ENCODE measurements at places on chromosomes 12 and 14. TPM values are rescaled to one million over a fixed set of nuclear protein-coding genes. Genes with fewer than 3 reads are reported as not detected.
A peak's percentile ranks its signal among the peaks of the same experiment; 100 is the strongest.

The COX8C gene
- total RNA-seq: not detected

The RAD9B gene
- 0.23 TPM for total RNA-seq

The AP4S1 gene
- 3.0 TPM for total RNA-seq

The CISTR gene
- not detected for total RNA-seq

The TAS2R30 gene
- 5.7 TPM for total RNA-seq

The MYRFL gene
- total RNA-seq: not detected

The TGFB3 gene
- total RNA-seq: 10.5 TPM

The ZDHHC22 gene
- not detected for total RNA-seq

The TEX52 gene
- not detected for total RNA-seq

The ACSM4 gene
- total RNA-seq: not detected

DNA sequence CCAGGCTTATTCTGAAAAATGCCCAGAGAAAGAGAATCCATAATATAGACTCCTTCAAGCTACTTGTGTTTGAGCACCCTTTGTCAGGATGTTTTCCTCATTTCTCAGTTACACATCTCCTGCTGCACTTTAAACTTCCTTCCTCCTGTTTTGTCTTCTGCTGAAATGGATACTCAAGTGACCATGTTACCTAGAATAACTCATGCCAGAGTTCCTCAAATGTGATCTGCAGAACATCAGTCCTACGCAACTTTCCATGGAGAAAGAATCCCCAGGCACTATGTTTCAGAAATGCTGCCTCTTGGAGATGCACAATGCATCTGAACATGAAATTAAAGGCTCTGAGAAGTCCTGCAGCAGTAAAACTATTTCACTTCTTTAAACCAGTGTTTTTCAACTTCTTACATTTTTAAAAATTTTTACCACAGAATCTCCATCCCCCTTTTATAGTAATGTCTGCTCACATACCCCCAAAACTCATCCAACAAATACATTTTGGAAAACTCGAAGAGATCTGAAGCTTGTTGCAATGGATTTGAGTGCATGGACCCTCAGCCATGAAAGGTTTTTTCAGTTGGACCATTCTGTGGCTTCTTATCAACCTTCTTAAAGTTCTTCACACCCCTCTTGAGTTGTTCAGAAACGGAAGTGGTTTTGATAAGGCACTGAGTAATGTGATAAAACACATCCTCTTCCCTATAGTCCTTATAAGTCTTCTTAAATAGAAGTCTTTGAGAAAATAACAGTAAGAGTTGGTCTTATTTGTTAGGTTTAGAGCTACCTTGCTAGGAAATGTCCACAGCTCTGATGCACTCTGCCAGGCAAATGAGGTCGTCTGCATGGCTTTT, 84.5 kb upstream of the KCNA1 start:
- H3K27me3 ChIP-seq: peaks cover 77% of the 10 kb centered on the region
- H3K4me1 ChIP-seq: no peaks in the 10 kb centered on the region
- H3K4me3 ChIP-seq: no peak overlapping the region
- H3K36me3 ChIP-seq: no peaks in the 10 kb centered on the region
- DNase-seq: no peak

- no peak overlapping the region for H3K27ac ChIP-seq
- no peak for DNase-seq
- H3K4me1 ChIP-seq: peaks cover 62% of the 10 kb centered on the region
These were observed 1.2 kb downstream of the REM2 start for GRCh38 chr14:22884076-22884737.

GRCh38 chr12:68106160-68106559, 53.4 kb downstream of the IFNG start:
- no peak overlapping the region for H3K27ac ChIP-seq
- H3K4me1 ChIP-seq: no peaks in the 10 kb centered on the region
- H3K27me3 ChIP-seq: no peaks in the 10 kb centered on the region
- H3K4me3 ChIP-seq: no peak overlapping the region
- no peaks in the 10 kb centered on the region for H3K36me3 ChIP-seq

- no peak overlapping the region for H3K27ac ChIP-seq
- DNase-seq: peak; percentile 19
- no peak overlapping the region for H3K4me3 ChIP-seq
- H3K36me3 ChIP-seq: no peaks in the 10 kb centered on the region
These were observed 33.0 kb downstream of the FOXN3 start for GRCh38 chr14:89384023-89384422.

DNA sequence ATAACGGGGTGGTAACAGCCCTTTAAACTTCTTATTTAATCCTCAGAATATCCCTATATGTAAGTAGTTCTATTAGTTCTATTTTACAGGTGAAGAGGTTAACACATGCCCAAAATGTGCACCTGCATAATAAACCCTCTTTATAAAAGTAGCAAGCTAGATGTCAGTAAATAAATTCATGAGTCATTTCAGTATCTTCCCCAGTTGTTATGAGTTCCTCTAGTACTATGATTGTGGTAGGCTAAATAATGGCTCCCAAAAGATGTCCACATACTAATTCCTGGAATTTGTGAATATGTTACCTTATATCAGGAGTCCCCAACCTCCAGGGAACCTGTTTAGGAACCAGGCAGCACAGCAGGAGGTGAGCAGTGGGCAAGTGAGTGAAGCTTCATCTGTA, 106.5 kb downstream of the TMTC3 start:
- no peaks in the 10 kb centered on the region for H3K4me1 ChIP-seq
- DNase-seq: no peak
- H3K4me3 ChIP-seq: no peak overlapping the region
- H3K36me3 ChIP-seq: no peaks in the 10 kb centered on the region

DNA sequence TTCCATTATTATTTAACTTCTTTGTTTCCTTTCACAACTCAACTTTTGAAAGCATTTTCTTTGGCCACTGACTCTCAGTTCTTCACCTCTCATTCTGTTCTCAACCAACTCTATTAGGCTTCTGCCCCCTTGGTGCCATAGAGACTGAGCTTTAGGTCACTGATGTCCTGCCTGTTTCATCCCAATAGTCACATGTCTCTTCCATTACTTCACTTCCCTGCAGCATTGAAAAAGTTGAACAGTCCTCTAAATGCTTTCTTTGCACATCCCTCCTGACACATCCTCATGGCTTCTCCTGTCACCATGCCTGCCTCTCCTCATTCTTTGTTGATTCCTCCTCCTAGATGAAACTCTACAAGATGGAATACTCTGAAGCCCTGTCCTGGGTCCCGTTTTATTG, 2.7 kb downstream of the CLEC12A start:
- no peak for DNase-seq
- H3K36me3 ChIP-seq: no peaks in the 10 kb centered on the region
- H3K4me1 ChIP-seq: no peaks in the 10 kb centered on the region
- H3K27me3 ChIP-seq: no peaks in the 10 kb centered on the region
- H3K4me3 ChIP-seq: no peak overlapping the region

GRCh38 chr14:34989762-34990161, 7.0 kb downstream of the SRP54 start:
- H3K4me3 ChIP-seq: no peak overlapping the region
- no peaks in the 10 kb centered on the region for H3K36me3 ChIP-seq
- no peak for DNase-seq

- H3K4me1 ChIP-seq: no peaks in the 10 kb centered on the region
- no peak overlapping the region for H3K4me3 ChIP-seq
- H3K36me3 ChIP-seq: peaks cover 58% of the 10 kb centered on the region
- no peak for DNase-seq
These were observed 8.0 kb downstream of the PXMP2 start for GRCh38 chr12:132695431-132695830.

- H3K27ac ChIP-seq: no peak overlapping the region
- DNase-seq: no peak
- no peaks in the 10 kb centered on the region for H3K36me3 ChIP-seq
- no peak overlapping the region for H3K4me3 ChIP-seq
These were observed 1097.3 kb downstream of the SLC16A7 start for GRCh38 chr12:60693019-60693626.

DNA sequence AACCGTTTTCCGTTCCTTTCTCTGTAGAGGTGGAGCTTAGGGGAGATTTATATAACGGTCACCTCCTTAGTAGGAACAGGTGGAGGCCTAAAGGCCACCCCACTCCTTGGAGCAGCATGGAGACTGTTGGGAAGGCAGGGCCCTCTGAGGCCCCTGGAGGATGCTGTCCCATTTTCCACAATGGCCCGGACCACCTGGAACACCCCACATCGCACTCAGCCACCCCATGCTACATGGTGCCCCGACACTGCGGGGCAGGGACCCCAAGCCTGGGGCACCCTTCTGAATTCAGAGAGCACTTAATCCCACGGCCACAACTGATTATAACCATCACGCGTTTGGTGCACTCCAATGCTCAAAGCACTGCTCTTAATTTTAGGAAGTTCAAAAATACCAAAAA, 41.4 kb downstream of the C14orf132 start:
- no peaks in the 10 kb centered on the region for H3K27me3 ChIP-seq
- no peaks in the 10 kb centered on the region for H3K36me3 ChIP-seq
- DNase-seq: no peak
- no peak overlapping the region for H3K4me3 ChIP-seq

- no peak overlapping the region for H3K4me3 ChIP-seq
- H3K4me1 ChIP-seq: no peaks in the 10 kb centered on the region
- no peaks in the 10 kb centered on the region for H3K27me3 ChIP-seq
- no peaks in the 10 kb centered on the region for H3K36me3 ChIP-seq
These were observed 382.1 kb downstream of the TMEM121 start for GRCh38 chr14:105908481-105908911.

DNA sequence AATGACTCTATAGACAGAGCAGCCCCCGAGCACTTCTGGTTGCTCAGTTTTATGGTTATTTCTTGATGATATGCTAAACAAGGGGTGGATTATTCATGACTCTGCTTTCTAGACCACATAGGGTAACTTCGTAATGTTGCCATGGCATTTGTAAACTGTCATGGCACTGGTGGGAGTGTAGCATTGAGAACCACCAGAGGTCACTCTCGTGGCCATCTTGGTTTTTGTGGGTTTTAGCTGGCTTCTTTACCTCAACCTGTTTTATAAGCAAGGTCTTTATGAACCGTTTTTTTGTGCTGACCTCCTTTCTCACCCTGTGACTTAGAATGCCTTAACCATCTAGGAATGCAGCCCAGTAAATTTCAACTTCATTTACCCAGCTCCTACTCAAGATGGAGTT, 1036.2 kb upstream of the FLRT2 start:
- no peaks in the 10 kb centered on the region for H3K36me3 ChIP-seq
- DNase-seq: no peak
- no peak overlapping the region for H3K27ac ChIP-seq

GRCh38 chr14:85752175-85752574, 222.2 kb downstream of the FLRT2 start:
- H3K27me3 ChIP-seq: no peaks in the 10 kb centered on the region
- H3K27ac ChIP-seq: no peak overlapping the region
- no peaks in the 10 kb centered on the region for H3K4me1 ChIP-seq
- H3K4me3 ChIP-seq: no peak overlapping the region

- H3K27ac ChIP-seq: peak overlapping the region; percentile 77
- no peak overlapping the region for H3K4me3 ChIP-seq
- peaks cover 34% of the 10 kb centered on the region for H3K4me1 ChIP-seq
- no peak for DNase-seq
- no peaks in the 10 kb centered on the region for H3K36me3 ChIP-seq
- H3K27me3 ChIP-seq: no peaks in the 10 kb centered on the region
These were observed 786 bp upstream of the PFKM start for GRCh38 chr12:48118284-48118871.

DNA sequence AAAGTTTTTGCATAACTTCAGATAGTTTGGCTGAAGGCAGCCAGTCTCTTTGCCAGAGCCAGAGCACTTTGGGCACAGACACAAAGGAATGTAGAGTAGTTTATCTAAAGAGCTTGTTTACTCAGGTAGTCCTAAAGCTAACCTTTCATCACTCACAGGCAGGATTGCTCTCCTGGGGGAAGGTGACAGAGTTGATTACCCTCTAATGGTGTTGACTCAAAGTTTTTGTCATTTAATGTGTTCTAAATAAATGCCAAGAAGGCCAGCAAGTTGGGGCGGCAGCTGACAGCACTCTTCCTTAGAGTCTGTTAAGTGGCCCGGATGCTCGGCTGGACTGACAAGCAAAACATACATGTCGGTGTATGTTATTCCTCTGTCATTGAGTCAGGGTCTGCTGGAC, 9.3 kb upstream of the TAS2R46 start:
- H3K4me1 ChIP-seq: no peaks in the 10 kb centered on the region
- DNase-seq: no peak
- H3K36me3 ChIP-seq: no peaks in the 10 kb centered on the region
- H3K27ac ChIP-seq: no peak overlapping the region

DNA sequence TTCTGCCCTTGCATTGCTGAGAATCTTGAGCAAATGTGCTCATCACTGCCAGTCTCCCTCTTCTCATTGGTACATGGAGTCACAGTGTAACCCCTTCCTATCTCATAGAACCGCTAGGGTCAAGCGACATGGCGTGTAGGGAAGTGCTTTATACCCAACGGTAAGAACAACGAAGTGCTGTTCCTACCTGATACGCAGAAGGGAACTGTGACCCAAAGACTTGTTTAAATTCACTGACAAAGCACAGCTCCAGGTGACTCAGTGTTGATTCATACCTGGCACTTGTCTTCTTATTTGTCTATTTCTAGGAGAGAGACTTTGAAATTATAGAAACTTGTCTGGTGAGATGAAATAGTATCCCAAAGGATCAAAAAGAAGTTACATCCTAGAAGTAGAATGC, 53.7 kb downstream of the FBXL14 start:
- DNase-seq: no peak
- no peaks in the 10 kb centered on the region for H3K36me3 ChIP-seq
- peak overlapping the region; percentile 45 for H3K27ac ChIP-seq
- H3K4me1 ChIP-seq: peaks cover 36% of the 10 kb centered on the region
- H3K4me3 ChIP-seq: no peak overlapping the region
- no peaks in the 10 kb centered on the region for H3K27me3 ChIP-seq

DNA sequence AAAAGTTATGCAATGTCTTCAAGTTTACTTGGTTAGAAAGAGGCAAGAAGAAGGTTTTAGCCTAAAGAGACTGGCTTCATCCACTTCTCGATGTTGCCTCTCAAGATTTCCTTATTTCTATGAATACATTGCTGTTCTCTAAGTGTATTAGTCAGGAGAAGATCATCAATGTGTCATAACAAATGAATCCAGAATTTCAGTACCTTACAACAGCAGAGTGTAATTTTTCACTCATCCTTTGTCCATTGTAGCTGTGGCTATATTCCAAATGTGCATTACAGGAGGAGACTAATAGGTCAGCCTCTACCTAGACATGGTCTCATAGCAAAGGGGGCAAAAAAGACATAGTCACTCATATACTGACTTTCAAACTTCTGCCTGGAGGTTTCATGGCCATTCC, 579.1 kb downstream of the PRKD1 start:
- no peaks in the 10 kb centered on the region for H3K4me1 ChIP-seq
- H3K27me3 ChIP-seq: no peaks in the 10 kb centered on the region
- H3K27ac ChIP-seq: no peak overlapping the region
- H3K36me3 ChIP-seq: no peaks in the 10 kb centered on the region
- H3K4me3 ChIP-seq: no peak overlapping the region

GRCh38 chr14:61737915-61738314, 24.3 kb upstream of the SNAPC1 start:
- H3K4me1 ChIP-seq: no peaks in the 10 kb centered on the region
- no peak overlapping the region for H3K27ac ChIP-seq
- H3K27me3 ChIP-seq: no peaks in the 10 kb centered on the region
- H3K36me3 ChIP-seq: peaks cover 37% of the 10 kb centered on the region
- no peak for DNase-seq

DNA sequence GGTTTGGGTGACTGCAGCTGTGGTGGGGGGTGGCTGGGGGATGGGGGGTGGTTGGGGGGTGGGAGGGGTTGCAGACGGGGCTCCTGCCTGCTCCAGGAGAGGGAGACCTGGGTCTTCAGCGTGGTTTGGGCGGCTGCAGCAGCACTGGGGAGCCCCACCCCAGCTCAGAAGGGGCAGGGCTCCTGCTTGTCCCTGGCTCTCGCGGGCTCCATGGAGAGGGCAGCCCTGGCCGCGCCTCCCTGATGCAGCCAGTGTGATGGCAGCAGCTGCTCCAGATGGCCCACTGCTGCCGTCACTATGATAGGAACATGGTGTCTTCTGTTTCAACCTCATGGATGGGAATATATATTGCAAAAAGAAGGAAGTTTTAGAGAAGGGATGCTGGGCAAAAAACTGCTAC, 22.9 kb downstream of the TRHDE start:
- no peaks in the 10 kb centered on the region for H3K4me1 ChIP-seq
- no peaks in the 10 kb centered on the region for H3K36me3 ChIP-seq
- no peak overlapping the region for H3K4me3 ChIP-seq
- no peak for DNase-seq
- H3K27ac ChIP-seq: no peak overlapping the region

Data from esophagus squamous epithelium (tissue), 5 donors.